Caki2 (cell line): ENCODE measurements at places on chromosomes 13 and 19.

GRCh38 chr13:108496362-108497210 lies 132.8 kb upstream of the MYO16 start:
- DNase-seq = no peak

GRCh38 chr13:93116809-93117208 lies 109.8 kb upstream of the GPC6 start:
- no peak for DNase-seq

GRCh38 chr19:32691952-32692726 lies 518 bp downstream of the NUDT19 start:
- DNase-seq = peak; percentile 76

GRCh38 chr19:18416778-18417249 lies 2.4 kb upstream of the SSBP4 start:
- DNase-seq = peak; percentile 89

- no peak for DNase-seq
Observed at GRCh38 chr13:107076801-107077200, 508.9 kb upstream of the ARGLU1 start.

- no peak for DNase-seq
Observed at GRCh38 chr13:109917422-109917821, 131.0 kb upstream of the IRS2 start.

- no peak for DNase-seq
Observed at GRCh38 chr19:5067678-5068077, 98.8 kb downstream of the KDM4B start.

GRCh38 chr13:45492538-45492937 lies 27.8 kb downstream of the COG3 start:
- DNase-seq = no peak

- DNase-seq = no peak
Observed at GRCh38 chr19:18650021-18650390, 13.2 kb downstream of the KLHL26 start.

GRCh38 chr13:94854688-94855087 lies 142.3 kb upstream of the SOX21 start:
- no peak for DNase-seq

- DNase-seq = no peak
Observed at GRCh38 chr13:106302011-106302410, 233.5 kb downstream of the EFNB2 start.

GRCh38 chr19:960020-960419 lies 24.1 kb upstream of the WDR18 start:
- DNase-seq = no peak

GRCh38 chr13:94311893-94312292 lies 167.6 kb downstream of the DCT start:
- DNase-seq = no peak

DNA sequence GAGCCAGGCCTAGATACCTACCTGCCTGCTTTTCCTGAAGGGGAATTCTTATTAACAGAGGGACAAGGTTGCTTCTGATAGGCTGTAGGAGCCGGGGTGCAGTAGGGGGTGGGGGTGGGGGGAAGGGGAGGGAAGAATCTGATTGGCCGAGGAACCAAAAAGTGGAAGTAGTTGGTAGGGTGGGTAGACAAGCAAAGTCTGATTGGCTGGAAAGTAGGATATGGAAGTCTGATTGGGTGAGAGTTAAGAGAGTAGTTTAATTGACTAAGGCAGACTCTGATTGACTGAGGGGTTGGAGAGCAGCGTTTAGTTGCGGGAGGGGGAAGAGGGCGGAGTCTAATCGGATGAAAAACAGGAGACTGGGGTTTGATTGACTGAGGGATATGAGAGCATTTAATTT lies 9.4 kb upstream of the CYP4F22 start:
- DNase-seq = peak; percentile 53

GRCh38 chr19:50312967-50313811 lies 16.0 kb downstream of the KCNC3 start:
- DNase-seq = no peak

- DNase-seq = peak; percentile 90
Observed at GRCh38 chr19:3451451-3451866, 28.9 kb downstream of the SMIM24 start.

GRCh38 chr13:43469791-43470190 lies 317.0 kb downstream of the ENOX1 start:
- DNase-seq = no peak

GRCh38 chr13:48906200-48906599 lies 69.5 kb upstream of the FNDC3A start:
- DNase-seq = no peak

DNA sequence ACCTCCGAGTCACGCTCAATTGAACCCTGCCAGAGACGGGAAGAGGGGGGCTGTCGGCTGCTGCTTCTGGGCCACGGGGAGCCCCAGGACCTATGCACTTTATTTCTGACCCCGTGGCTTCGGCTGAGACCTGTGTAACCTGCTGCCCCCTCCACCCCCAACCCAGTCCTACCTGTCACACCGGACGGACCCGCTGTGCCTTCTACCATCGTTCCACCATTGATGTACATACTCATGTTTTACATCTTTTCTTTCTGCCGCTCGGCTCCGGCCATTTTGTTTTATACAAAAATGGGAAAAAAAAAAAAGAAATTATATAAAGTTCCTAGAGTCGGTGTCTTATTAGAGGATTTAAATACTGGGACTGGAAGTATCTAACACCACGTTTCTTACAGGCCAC lies 11.7 kb downstream of the TRIP10 start:
- DNase-seq = no peak

- no peak for DNase-seq
Observed at GRCh38 chr19:55689411-55690108, 14.5 kb downstream of the EPN1 start.

DNA sequence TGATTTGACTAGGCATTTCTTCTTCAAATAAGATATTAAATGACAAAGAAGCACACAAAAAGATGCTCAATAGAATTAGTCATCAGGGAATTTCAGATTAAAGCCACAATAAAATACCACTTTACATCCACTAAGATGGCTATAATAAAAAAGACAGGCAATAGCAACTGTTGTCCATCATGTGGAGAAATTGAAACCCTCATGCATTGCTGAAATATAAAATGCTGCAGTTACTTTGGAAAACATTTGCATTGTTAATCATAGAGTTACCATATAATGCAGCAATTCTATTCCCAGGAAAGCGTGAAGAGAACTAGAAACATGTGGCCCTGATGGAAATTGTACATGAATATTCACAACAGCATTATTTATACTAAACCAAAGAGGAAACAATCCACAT lies 605.5 kb upstream of the SLITRK1 start:
- DNase-seq = no peak

DNA sequence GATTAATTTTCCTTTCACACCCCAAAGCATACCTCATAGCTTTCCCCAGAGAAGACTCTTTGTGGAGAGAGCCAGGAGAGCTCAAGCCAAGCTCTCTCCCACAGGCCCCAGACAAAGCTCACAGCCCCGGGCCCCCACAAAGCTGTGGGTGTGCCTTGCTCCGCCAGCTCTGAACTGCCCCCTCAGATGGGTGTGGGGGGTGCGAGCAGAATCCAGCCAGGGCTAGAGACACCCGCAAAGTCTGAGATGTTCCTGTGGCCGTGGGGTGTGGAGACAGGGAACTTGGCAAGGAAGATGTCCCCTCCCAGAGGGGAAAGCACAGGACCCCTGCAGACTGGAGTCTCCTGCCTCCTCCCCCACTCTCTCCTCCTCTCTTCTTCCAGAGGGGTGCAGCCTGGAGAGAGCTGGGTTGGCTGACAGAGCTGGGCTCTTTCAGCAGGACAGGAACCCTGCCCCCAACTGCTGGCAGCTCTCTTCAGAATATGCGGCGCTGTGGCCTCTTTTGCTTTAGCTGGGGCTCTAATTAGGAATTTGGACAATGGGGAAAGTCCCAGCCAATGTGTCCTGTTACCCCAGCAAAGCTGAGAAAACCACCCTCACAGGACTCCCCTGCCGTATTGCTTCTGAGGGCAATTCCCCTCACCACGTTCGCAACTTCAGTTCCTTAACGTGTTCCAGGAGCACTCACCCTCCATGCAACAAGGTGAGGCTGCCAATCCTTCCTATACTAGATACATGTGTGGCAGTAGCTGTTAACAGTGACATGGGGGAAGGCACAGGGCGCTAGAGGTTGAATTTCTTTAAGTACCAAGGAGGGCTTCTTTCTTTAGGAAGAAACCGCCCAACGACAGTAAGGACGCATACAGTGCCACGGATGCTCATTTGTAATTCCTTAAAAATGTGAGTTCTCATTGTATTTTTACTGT lies 170.0 kb downstream of the COL4A1 start:
- no peak for DNase-seq
